ENCODE measurements at places on chromosomes 1 and 21. TPM values are rescaled to one million over a fixed set of nuclear protein-coding genes. Genes with fewer than 3 reads are reported as not detected.
A peak's percentile ranks its signal among the peaks of the same experiment; 100 is the strongest.

DNA sequence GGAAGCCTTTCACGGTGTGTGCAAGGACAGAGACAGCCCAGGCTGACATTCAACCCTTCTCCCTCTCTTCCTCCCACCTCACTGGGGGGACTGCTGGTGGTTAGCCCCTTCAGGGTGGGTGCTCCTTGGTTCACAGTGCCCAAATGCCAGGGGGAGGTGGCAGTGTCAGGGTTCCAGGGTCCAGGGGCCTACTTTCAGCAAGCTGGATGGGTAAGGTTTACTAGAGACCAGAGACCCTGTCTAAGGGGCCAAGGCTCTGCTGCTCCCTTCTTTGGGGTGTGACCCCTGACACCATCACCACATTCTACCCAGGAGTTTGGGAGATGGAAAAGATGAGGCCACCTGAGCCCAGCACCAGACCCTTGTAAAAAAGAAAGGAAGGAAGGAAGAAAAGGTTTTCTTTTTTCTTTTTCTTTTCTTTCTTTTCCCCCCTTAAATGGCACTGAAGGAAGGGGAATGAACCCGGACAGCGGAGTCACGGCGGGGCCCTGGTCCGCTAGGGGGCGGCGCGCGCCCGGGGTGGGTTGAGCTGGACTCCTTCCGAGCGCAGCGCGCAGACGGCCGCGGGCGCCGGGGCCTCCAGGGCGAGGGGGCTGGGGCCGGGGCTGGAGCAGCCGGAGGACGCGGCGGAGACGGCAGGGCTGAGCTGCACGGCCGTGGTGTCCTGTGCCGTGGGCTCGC lies 18.8 kb downstream of the KNCN start:
- H3K27ac ChIP-seq = peak overlapping the region; percentile 86
- no peaks in the 10 kb centered on the region for H3K36me3 ChIP-seq
- H3K4me1 ChIP-seq = peaks cover 7% of the 10 kb centered on the region
- H3K4me3 ChIP-seq = peak overlapping the region; percentile 58

Gene MAP1LC3C
- total RNA-seq = 19.3 TPM

Gene SELENON
- total RNA-seq = 35.3 TPM

- DNase-seq = no peak
- H3K36me3 ChIP-seq = no peaks in the 10 kb centered on the region
- no peak overlapping the region for H3K4me3 ChIP-seq
Measured at GRCh38 chr1:20533635-20534034, 18.7 kb upstream of the FAM43B start.

Gene SLC2A5
- not detected for total RNA-seq

DNA sequence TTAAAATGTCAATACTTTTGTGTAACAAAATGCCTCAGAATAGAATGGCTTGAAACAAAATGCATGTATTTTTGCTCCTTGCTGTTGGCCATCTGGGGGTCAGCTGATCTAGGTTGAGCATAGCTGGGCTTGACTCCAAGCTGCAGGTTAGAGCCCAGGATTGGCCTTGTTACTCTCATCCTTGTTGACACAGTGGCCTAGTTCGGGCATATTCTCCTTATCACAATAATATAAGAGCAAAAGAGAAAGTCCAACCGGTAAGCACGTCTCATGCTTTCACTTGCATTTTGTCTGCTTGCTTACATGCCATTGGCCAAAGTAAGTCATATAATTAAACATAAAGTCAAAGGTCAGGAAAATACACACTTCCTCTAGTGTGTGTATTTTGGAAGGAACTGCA lies 456.2 kb downstream of the KCNT2 start:
- no peaks in the 10 kb centered on the region for H3K4me1 ChIP-seq
- H3K36me3 ChIP-seq = no peaks in the 10 kb centered on the region
- no peak overlapping the region for H3K4me3 ChIP-seq
- H3K27ac ChIP-seq = no peak overlapping the region
- no peak for DNase-seq

Gene TTC39A
- 0.17 TPM for total RNA-seq

Gene TNFSF4
- 3.7 TPM for total RNA-seq

- H3K27me3 ChIP-seq = no peaks in the 10 kb centered on the region
- no peaks in the 10 kb centered on the region for H3K4me1 ChIP-seq
- H3K4me3 ChIP-seq = no peak overlapping the region
Measured at GRCh38 chr1:69081668-69082067, 486.1 kb upstream of the LRRC7 start.
